ENCODE measurements at places on chromosomes 1 and 21. TPM values are rescaled to one million over a fixed set of nuclear protein-coding genes. Genes with fewer than 3 reads are reported as not detected.
A peak's percentile ranks its signal among the peaks of the same experiment; 100 is the strongest.

GRCh38 chr1:215890438-215890837 is 323.3 kb downstream of the KCTD3 start:
- no peaks in the 10 kb centered on the region for H3K27me3 ChIP-seq
- no peak overlapping the region for H3K27ac ChIP-seq
- no peak for DNase-seq

The DEPDC1 gene
- total RNA-seq = 8.8 TPM

The PM20D1 gene
- not detected for total RNA-seq

The TP73 gene
- not detected for total RNA-seq

The LDLRAD1 gene
- total RNA-seq = not detected

- no peaks in the 10 kb centered on the region for H3K27me3 ChIP-seq
- H3K27ac ChIP-seq = no peak overlapping the region
- H3K36me3 ChIP-seq = no peaks in the 10 kb centered on the region
- H3K4me3 ChIP-seq = no peak overlapping the region
Observed at GRCh38 chr1:28314547-28314941, 14.3 kb upstream of the MED18 start.

DNA sequence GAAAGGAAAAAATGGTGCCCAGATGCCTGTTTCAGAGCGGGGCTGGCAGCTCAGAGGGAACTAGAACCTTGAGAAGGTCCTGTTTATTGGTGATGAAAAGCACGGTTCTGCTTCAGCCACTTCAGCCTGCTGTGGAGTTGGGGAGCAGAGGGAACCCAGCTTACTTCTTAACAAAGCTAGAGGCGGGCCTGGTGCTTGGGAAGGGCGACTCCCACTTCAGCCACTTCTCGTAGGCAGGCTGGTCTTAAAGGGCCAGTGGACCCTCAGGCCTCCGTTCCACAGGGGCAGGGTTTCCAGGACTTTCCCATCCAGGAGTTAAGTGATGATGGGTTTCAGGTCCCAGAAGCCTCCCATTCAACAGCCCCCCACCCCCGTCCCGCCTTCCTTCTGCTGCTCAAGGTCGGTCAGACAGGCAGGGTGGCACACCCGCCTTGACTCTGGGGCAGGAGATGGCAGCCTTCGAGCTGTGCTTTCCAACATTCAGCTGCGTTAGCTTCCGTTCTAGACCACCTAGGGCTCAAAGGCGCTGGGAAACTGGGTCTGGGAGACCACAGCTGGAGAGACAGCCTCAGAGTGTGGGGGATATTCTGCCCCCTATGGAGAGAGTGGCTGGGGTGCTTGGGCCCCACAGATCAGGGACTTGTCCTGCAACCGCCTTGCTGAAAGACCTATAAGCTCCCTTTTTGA is 3.4 kb downstream of the RUNX3 start:
- peak overlapping the region; percentile 25 for H3K27ac ChIP-seq
- peaks cover 2% of the 10 kb centered on the region for H3K4me1 ChIP-seq
- no peaks in the 10 kb centered on the region for H3K36me3 ChIP-seq
- peaks cover 43% of the 10 kb centered on the region for H3K27me3 ChIP-seq
- no peak overlapping the region for H3K4me3 ChIP-seq

DNA sequence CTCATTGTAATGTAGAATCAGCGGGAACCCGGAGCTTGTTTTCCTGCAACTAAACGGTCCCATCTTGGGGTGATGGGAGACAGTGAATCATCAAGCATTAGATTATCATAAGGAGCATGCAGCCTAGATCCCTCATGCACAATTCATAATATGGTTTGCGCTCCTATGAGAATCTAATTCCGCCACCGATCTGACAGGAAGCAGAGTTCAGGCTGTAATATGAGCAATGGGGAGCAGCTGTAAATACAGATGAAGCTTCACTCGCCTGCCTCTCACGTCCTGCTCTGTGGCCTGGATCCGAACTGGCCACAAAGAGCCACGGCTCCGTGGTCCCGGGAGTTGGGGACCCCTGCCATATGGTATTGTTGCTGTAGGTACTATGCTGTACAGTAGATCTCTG is 1.6 kb downstream of the IFI44 start:
- no peaks in the 10 kb centered on the region for H3K36me3 ChIP-seq
- H3K27ac ChIP-seq = no peak overlapping the region
- H3K27me3 ChIP-seq = no peaks in the 10 kb centered on the region
- DNase-seq = peak; percentile 41

DNA sequence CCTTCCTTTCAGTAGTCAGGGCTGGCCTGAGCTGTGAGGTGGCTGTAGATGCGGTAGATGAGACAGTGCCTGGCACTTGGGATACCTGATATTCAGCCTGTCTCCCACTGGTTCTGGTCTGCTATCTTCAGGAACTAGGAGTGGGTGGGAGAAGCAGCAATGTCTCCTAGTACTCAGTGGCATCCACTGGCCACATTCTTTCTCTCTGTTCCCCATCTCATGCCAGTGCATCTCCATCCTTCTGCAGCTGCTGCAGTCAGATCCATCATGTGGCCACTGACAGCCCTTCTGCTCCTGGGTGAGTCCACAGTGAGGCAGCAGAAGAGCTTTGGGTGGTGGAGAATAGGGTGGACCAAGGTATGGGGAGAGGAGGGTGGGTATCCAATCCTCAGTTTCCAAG is 1.1 kb downstream of the FCRLB start:
- DNase-seq = no peak
- H3K27ac ChIP-seq = peak overlapping the region; percentile 34
- H3K36me3 ChIP-seq = no peaks in the 10 kb centered on the region
- H3K4me1 ChIP-seq = peaks cover 11% of the 10 kb centered on the region
- H3K4me3 ChIP-seq = no peak overlapping the region

GRCh38 chr1:206666031-206666561 is 18.6 kb upstream of the MAPKAPK2 start:
- no peaks in the 10 kb centered on the region for H3K4me1 ChIP-seq
- peaks cover 8% of the 10 kb centered on the region for H3K27me3 ChIP-seq
- no peaks in the 10 kb centered on the region for H3K36me3 ChIP-seq
- no peak for DNase-seq

GRCh38 chr1:64715186-64715585 is 29.7 kb upstream of the RAVER2 start:
- H3K27ac ChIP-seq = no peak overlapping the region
- DNase-seq = no peak
- no peak overlapping the region for H3K4me3 ChIP-seq
- H3K36me3 ChIP-seq = no peaks in the 10 kb centered on the region
- no peaks in the 10 kb centered on the region for H3K27me3 ChIP-seq
- no peaks in the 10 kb centered on the region for H3K4me1 ChIP-seq

- H3K4me3 ChIP-seq = peak overlapping the region; percentile 81
- DNase-seq = peak; percentile 37
- no peaks in the 10 kb centered on the region for H3K4me1 ChIP-seq
Observed at GRCh38 chr1:229557200-229557850, 1.2 kb downstream of the ABCB10 start.

The CFAP74 gene
- total RNA-seq = 0.26 TPM

The PCSK9 gene
- total RNA-seq = 1.0 TPM

DNA sequence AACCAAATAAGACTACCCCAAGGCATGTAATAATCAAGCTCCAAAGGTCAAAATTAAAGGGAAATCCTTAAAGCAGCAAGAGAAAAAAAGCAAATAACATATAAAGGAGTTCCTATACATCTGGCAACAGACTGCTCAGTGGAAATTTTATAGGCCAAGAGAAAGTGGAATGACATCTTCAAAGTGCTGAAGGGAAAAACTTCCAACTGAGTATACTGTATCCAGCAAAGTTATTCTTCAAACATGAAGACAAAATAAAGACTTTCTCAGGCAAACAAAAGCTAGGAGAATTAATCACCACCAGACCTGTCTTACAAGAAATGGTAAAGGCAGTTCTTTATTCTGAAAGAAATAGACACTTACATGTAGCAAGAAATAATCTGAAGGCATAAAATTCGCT is 45.0 kb upstream of the SLC44A5 start:
- H3K4me3 ChIP-seq = no peak overlapping the region
- H3K4me1 ChIP-seq = no peaks in the 10 kb centered on the region
- H3K36me3 ChIP-seq = no peaks in the 10 kb centered on the region
- no peak for DNase-seq
- H3K27ac ChIP-seq = no peak overlapping the region

- no peaks in the 10 kb centered on the region for H3K4me1 ChIP-seq
- peak; percentile 35 for DNase-seq
- no peak overlapping the region for H3K4me3 ChIP-seq
- no peaks in the 10 kb centered on the region for H3K27me3 ChIP-seq
- no peak overlapping the region for H3K27ac ChIP-seq
Observed at GRCh38 chr1:107378866-107379265, 238.0 kb downstream of the NTNG1 start.

The MYOM3 gene
- not detected for total RNA-seq

The RBP7 gene
- not detected for total RNA-seq

DNA sequence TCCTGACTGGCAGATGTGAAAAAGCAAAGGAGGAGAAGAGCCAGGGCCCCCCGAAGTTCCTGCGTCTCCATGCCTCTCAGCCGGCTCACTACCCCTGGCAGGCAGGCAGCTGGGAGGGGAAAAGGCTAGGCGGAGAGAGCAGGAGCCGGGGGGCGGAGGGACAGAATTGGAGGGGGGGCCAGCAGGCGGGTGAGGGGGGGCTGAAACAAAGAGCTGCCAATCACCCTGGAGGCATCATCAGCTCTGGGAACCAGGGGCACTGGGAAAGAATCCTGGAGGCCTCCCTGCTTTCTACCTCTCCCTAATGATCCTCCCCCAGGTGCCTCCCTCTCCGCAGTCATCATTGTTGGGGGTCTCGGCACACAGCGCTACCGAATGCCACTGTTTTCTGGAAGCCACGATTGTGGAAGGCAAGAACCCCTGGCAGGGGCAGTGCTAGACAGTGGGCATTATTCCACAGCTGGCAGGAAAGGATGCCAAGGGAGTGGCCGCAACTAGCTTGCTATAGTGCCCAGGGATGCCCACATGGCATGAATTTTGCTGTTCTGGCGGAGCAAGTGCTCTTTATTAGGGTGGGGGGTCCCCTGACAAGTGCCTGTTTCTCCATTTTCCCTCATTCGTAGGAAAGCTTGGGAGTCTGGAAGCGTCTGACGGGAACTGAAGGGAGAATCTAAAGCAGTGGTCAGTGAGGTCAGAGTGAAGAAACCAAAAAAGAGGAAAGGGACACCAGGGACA is at the start of gene THBS3:
Gene THBS3, minus strand, starts transcription at position 92 of the 735 bp plus-strand sequence. Its CDS starts 21 bp downstream, at position 71.
- peak within 1 kb of the TSS; percentile 100 for H3K27ac ChIP-seq
- peak; percentile 28 for DNase-seq
- peaks cover 15% of the 10 kb centered on the region for H3K4me1 ChIP-seq
- peak within 1 kb of the TSS; percentile 100 for H3K4me3 ChIP-seq
